Femur (tissue), 1 donor: ENCODE measurements at places on chromosomes 11 and 22.
A peak's percentile ranks its signal among the peaks of the same experiment; 100 is the strongest.

GRCh38 chr11:108206969-108207682, 15.3 kb downstream of the NPAT start:
- no peak for DNase-seq

DNA sequence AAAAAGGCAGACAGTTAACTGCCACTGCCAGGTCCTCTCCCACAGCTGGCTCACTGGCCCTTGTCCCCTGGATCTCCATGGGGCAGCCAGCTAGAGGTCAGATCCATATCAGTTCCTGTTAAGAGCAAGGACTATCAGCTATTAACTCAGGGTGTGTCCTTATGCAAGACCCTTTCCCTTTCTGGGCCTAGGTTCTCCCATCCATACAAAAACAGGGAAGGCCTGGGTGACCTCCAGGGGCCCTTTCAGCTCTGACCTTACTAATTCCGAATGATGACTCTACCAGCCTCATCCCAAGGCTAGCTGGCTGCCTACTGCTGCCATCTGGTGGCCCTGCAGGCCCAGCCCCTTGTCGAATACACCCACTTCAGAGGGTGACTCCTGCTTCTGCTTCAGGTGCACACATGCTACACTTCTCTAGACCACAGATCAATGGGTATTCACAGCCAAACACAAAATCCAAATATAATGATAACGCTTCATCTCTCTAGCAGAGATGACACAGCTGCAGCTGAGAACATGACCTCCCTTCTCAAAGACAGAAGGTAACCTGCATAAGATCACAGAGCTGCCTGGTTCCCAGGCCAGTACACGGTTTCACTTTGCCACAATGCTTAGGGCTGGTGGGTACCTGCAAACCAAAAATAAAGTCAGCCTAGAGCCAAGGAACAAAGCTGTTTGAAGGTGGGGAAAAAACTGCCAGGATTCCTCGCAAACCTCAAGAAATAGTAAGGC, 34.1 kb downstream of the SERGEF start:
- DNase-seq, result peak; percentile 53

GRCh38 chr11:68429661-68430060, 30.9 kb upstream of the PPP6R3 start:
- DNase-seq, result no peak

DNA sequence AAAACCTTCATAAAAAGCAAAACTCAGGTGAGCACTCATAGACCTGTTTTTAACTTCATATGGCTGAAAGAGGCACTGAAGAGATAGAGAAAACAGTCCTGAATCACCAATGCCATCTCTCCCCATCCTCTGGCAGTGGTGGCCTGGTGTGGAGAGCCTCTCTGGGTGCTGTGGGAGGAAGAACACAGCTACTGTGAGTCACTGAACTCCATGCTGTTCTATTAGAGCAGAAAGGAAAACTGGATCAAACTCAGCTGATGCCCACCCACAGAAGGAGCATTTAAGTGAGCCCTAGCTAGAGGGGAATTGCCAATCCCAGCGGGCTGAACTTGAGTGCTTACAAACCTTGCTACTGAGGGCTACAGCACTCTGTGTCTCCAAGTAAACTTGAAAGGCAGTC, 115.3 kb upstream of the SESN3 start:
- DNase-seq, result no peak

DNA sequence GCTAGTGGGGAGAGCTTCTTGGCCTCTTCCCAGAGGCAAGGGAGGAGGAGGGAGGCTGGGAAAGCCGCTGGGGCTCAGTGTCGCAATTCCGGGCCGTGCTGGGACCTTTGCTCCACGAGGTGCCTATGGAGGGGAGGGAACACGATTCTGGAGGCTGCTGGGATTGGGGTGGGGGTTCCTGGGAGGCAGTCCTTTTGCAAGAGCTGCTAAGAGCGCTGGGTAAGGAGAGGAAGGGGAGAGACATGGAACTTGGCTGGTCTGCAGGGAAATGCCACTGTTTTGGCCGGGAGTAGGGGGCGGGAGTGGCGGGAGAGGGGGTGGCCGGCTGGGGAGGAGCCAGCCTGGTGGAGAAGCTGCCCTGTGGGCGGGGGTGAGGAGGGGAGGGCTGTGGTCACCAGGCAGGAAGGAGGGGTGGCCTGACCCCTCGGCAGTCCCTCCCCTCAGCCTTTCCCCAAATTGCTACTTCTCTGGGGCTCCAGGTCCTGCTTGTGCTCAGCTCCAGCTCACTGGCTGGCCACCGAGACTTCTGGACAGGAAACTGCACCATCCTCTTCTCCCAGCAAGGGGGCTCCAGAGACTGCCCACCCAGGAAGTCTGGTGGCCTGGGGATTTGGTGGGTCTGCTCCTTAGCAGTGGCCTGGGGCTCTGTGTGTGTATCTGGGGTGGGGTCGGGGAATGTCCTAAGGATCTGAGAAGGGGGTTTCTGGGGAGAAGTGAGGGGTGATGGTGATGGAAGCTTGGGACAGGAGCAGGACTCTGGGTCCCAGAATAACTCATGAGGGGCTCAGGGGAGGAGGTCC, at the start of gene NR1H3:
Gene NR1H3, plus strand, starts transcription at position 480 of the 800 bp plus-strand sequence. CDS start 1,221 bp downstream, outside the sequence.
- DNase-seq, result peak; percentile 87

DNA sequence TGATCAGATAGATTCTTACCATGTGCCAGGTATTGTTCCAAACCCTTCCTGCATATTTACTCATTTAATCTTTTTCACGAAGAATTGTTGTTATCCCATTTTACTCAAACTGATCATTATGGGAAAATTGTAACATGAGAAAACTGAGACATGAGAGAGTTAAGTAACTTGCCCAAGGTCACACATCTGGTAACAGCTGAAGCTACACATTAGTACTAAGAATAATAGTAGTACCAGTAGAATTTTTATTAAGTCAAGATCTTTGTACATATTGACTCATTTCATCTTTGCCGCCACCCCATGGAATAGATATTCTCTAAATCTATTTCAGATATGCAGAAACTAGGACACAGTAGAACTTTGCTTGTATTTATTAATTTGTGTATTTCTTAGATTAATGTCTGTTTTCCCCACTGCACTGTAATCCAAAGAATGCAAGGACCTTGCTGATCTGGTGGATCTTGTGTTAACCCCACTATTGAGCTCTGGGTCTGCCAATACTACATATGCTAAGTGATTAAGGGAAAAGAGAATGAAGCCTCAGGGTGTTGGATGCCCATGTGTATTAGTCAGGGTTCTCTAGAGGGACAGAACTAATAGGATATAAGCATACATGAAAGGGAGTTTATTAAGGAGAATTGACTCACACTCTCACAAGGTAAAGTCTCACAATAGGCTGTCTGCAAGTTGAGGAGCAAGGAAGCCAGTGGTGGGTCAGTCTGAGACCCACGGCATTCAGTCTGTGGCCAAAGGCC, 72.8 kb downstream of the PARVA start:
- DNase-seq, result no peak

GRCh38 chr22:38489561-38490145, 16.5 kb downstream of the DDX17 start:
- no peak for DNase-seq

DNA sequence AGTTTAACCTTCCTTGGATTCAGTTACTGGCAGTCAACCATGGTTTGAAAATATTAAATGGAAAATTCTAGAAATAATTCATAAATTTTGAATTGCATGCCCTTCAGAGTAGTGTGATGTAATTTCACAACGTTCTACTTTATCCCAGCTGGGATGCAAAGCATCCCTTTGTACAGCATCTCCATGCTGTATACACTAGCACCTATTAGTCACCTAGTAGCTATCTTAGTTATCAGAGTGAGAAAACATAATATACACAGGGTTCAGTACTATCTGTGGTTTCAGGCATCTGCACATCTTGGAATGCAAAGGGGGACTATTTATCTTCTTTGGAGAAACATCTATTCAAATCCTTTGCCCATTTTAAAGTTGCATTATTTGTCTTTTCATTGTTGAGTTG, 30.8 kb downstream of the CBL start:
- DNase-seq, result no peak

DNA sequence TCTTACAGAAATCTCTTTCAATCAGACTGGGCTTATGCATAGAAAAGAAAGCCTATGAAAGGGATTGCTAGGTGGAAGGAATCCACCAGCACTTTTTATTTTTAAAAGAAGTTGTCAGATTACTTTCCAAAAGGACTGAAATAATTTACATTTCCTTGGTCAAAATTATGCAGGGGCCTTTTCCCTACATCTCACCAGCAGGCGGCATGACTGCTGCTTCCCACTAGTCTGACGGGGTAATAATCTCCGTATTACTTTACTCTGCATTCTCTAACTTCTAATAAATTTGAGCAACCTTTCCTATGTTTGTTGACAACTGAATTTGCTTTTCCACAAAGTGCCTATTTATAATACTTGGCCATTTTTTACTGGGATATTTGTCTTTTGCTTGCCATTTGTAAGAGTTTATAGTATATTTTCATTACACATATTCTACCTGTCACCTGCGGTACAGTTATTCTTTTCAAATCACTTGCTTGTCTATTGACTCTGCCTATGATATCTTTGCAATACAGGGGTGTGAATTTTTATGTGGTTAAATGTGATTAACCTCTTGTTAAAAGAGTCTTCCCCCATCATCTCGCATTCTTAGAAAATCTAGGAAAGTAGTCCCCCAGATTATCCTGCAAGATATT, 51.9 kb upstream of the USP47 start:
- DNase-seq, result no peak

- no peak for DNase-seq
Measured at GRCh38 chr11:9030601-9031000, 26.8 kb upstream of the NRIP3 start.

DNA sequence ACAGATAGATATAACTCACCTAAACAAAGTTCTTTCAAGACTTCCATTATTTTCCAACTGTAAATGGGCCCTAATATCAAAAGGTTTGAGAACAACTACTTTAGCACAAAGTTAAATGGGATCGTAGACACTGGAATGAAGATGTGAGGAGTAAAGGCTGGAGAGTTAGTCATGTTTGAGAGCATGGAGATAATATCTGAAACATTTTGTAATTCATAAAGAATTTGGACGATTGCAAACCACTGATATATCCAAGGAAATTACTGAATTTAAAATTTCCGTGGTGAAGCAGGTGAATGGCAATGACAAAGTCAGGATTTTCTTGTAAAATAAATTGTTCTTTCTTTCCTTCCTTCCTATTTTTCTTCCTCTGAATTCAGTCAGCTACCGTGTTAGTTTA, 564.9 kb downstream of the CNTN5 start:
- DNase-seq, result no peak

DNA sequence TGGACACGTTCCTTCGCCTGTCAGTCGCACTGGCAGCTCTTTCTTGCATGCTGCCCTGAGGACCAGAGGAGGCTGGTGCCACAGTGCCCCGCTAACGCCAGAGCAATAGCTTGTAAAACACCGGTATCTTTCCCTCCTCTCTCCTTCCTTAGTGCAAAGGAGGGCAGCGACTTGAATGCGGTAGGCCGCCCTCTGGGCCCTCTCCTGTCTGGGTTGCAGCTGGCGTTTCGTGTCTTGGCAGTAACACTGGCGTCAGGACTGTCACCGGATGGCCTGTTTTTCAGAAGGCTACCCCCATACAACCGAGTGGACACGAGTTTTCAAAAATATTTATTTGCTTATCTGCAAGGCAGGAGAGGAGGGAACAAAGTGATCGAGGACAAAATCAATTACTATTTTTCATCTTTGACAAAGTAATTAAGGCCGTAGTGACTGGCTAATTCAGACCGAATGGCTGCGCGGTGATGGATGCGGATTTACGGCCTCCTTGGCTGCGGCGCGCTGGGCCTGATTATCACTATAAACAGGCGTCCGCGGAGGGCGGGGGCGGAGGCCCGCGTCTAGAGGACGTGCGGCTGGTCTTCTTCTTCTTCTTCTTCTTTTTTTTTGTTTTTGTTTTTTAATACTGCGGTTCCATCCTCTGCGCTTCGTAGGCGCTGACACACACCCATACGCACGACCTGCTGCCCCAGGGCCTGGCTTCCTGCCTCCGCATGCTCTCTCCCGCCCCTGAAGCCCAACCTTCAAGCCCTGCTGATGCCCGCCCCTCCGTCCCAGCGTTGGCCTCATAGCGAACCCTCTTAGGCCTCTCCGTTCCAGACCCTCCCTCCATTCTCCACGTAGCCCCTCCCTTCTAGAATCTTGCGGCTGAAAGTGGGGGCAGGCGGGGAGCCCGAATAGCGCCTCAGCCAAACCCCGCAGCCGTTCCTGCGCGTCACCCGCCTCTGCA, 2.9 kb upstream of the SLC6A5 start:
- no peak for DNase-seq

- DNase-seq, result peak; percentile 79
Measured at GRCh38 chr11:47917599-47918369, 62.6 kb upstream of the PTPRJ start.

DNA sequence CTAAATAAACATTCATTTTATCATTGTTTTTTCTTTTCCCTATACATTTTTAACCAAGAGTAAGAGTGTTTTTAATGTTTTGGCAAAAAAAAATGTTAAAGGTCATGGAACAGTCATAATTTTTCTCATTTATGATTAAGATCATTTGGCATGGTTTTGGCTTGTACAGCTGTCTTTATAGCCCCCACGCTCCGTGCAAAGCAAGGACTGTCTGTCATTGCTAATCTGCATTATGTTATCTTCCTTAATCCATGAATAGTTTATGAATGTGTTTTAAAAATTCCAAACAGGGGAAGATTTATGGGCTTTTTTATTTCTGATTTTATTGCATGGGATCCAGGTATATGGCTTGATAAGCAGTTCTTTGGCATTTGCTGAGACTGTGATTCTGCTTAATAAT, 28.1 kb downstream of the PGM2L1 start:
- no peak for DNase-seq

- DNase-seq, result no peak
Measured at GRCh38 chr11:11944444-11944843, 64.0 kb downstream of the DKK3 start.

GRCh38 chr11:63869683-63870082, 30.8 kb downstream of the MARK2 start:
- DNase-seq, result no peak
